ENCODE measurements at places on chromosomes 11 and 22.

DNA sequence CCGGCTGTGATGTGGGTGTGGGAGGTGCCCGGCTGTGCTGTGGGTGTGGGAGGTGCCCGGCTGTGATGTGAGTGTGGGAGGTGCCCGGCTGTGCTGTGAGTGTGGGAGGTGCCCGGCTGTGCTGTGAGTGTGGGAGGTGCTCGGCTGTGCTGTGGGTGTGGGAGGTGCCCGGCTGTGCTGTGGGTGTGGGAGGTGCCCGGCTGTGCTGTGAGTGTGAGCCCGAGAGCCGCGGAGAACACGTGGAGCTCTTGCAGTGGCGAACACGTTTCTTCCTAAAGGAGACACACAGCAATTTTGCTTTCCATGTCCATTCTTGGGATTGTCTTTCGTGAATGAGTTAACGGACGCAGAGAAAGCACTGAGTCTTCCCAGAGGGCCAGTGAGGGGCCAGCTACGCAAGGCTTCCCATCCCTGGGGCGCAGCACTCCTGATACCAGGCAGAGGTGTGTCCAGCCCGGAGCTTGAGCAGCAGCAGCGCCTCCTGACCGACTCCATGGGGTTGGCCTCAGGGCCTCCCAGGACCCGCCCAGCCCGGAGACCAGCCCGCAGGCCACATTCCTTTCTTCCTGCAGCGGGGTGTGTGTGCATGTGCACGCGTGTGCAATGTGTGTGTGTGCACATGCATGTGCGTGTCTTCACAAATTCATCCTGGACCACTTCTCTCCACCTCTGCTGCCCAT, 245.0 kb upstream of the B3GAT1 start:
- DNase-seq = no peak

- DNase-seq = peak; percentile 65
Observed at GRCh38 chr11:84289381-84289906, 1003.3 kb upstream of the CCDC90B start.

DNA sequence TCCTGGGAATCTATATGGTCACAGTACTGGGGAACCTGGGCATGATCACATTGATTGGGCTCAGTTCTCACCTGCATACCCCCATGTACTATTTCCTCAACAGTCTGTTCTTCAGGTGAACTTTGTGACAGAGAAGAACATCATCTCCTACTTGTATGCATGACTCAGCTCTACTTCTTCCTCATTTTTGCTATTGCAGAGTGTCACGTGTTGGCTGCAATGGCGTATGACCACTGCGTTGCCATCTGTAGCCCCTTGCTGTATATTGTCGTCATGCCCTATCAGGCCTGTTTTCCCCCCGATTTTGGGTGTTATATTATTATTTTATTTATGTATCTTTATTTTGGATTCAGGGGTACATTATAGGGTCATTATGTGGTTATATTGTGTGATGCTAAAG, 2.4 kb upstream of the OR8G1 start:
- DNase-seq = no peak

GRCh38 chr11:76410851-76411357, 29.8 kb downstream of the GVQW3 start:
- DNase-seq = peak; percentile 36

DNA sequence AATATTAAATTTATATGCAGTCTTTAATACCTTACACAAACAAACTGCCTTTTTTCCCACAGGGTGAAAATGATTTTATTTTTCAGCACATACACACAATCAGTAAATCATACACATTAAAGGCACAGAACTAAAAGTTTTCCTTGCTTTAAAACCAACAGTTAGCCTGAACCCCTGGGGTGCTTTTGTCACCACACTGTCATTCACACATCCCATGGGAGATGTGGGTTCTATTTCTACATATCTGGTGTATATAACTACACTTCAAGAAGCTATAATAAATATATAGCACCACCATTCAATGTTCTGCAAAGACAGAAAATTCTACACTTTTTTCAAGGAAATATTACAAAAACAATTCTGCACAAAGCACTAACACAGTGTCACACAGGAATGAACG, 197.0 kb downstream of the GUCY1A2 start:
- DNase-seq = no peak

- DNase-seq = no peak
Observed at GRCh38 chr11:76455331-76455730, 10.5 kb downstream of the EMSY start.

DNA sequence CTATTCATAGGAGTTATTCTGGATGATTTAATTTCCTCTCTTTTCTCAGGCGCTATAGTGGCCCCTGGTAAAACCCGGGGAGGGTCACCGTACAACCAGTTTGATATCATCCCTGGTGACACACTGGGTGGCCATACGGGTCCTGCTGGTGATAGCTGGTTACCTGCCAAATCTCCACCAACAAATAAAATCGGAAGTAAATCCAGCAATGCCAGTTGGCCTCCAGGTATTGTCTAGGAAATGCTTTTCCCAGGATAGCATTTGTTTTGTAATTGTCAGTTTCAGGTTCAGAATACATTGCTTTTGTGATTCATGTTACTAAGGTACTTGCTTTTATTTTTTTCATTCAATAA, 35.6 kb upstream of the ADSL start:
- no peak for DNase-seq

- DNase-seq = no peak
Observed at GRCh38 chr11:67631411-67631810, 1.7 kb upstream of the NUDT8 start.

GRCh38 chr11:17504330-17505107, 27.9 kb upstream of the ABCC8 start:
- peak; percentile 56 for DNase-seq

DNA sequence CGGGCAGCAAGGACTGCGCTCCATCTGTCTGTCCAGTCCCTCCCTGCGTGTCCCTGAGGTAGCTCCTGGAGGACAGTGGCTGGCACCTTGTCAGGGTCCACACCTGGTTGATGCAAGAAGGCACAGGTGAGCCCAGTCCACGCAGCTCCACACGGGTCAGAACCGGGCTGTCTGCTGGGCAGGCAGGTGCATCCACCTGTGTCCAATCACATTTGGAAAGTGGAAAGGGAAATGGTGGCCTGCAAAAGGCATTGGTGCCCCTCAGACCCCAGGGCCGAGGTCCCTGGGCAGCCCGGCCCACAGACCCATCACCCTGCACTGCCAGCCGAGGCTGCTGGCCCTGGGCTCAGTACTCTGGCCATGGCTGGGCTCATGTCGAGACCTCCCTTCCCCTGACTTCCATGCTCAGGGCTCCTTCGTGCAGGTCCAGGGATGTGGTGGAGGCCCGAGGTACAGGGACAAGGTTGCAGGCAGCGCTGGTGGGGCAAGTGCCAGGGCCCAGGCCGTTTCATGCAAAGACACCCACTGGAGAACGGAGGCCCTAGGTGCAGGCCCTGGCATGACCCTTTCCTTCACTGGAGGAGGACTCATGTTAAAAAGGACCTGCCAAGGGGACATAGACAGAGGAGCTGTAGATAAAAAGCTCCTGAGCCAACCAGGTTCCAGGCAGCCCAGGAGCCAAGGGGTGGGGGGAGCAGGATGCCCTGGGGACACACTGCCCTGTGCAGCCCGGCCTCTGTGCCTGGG, 38.9 kb upstream of the TH start:
- DNase-seq = no peak

DNA sequence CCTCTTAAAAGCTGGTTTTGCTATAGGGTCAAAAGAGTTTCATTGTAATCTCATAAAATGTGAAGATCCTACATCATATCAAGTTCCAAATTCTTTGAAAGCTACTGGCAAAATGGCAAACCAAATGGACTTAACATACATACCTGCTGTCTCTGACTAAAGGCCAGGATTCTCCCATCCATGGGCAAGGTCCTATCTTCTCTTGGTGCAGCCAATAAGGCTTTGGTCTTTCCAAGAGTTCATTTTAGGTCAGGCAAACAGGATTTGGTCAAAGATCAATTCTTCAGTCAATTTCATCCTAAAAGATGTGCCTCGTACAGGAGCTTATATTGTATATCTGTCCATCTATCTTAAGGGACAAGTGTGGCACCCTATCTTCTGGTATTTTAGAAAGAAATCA, 49.7 kb downstream of the CADM1 start:
- DNase-seq = no peak

DNA sequence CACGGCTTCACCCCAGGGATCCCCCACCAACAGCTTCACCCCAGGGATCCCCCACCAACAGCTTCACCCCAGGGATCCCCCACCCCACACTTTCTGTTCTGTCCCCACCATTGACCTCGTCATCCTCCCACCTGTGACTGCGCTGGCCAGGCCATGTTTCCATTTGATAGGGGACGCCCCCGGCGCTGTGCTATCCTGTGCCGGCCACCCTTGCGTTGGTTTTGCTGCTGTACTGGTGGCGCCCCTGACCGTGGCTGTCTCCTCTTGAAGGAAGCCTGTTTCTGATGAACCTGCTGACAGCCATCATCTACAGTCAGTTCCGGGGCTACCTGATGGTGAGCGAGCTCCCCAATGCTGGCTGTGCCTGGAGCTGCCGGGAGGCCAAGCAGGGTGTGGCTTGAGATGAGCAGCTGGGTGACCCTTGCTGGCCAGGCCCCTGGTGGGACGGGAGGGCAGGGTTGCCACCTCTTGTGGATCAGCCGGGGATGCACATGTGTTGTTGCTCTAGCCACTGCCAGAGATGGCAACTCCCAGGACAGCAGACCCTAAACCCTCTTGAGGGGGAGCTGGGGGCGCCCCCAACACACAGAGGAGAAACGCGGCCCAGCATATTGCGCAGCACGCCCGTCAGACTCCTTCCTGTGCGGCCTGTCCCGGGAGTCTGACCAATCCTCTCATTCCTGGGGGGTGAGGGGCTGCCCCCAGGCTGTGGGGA, 22.5 kb downstream of the TPCN2 start:
- DNase-seq = no peak

DNA sequence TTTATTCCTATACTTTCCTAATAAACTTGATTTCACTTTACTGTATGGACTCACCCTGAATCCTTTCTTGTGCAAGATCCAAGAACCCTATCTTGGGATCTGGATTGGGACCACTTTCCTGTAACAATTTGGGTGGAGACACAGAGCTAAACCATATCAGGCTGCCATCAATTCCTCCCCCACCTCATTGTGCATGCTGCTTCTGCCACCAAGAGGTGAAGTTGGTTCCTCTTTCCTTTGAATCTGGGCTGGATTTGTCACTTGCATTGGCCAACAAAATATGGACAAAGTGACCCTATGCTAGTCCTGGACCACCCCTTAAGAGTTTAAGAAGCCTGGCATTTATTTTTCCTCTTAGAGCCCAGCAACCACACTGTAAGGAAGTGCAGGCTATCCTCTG, 39.4 kb upstream of the CEP295 start:
- DNase-seq = peak; percentile 7

DNA sequence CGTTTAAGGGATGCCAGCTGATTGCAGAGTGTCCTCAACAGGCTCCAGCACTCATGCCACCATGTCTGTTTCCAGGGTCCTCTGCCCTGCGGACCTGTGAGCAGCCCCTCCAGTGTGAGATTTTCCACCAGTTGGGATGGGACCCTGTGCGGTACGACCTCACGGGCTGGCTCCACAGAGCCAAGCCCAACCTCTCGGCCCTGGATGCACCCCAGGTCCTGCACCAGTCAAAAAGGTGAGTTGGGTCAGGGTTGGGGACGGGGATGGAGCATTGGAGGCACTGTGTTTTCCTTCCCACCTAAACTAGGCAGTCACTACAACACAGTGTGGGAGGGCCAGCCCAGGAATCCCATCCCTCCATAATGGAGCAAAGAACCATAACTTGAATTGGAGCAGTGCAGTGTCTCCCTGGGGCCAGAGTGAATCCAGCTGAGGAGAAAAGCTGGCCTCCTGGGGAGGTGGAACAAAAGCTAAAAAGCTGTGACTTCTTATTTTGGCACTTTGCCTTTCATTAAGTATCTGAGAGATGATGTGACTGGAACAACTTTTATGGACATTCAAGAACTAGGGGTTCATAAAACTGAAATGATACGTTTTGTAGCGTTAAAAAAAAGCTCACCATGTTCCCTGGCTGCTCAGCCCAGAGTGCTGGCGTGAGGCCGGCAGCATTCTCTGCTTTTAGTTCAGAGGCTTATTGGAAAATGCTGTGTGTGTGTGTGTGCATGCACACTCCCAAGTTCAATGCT, 101.8 kb downstream of the MYO18B start:
- no peak for DNase-seq

DNA sequence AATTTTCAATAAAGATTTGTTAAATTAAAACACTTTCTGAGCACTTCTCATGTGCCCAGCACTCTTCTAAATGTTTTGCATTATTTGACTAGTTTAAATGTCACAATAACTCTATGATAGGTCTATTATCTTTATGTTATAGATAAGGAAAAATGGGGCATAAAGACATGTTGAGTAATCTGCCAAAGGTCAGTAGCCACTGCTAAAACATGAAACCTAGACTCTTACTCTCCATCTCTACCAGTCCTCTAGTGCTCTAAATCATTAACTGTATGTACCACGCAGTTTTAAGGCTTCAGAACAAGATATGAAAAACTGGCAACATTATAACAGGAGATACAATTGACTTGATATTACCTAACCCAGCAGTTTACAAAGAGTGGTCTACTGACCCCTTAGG, 6.9 kb downstream of the RAB6A start:
- DNase-seq = no peak

DNA sequence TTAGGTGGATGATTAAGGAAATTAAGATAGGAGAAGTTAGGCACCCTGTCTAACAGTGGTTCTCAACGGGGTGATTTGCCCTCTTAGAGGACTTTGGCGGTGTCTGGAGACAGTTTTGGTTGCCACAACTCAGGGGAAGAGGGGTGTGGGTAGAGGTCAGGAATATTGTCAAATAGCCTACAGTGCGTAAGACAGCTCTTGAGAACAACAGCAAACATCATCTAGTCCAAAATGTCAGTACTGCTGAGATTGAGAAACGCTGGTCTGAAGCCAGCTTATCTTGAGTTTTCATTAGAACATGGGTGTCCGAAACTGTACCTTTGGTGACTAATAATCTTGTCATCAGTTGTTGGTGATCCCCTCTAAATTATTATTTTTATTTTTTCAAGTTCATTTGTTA, 38.4 kb downstream of the CECR2 start:
- no peak for DNase-seq

DNA sequence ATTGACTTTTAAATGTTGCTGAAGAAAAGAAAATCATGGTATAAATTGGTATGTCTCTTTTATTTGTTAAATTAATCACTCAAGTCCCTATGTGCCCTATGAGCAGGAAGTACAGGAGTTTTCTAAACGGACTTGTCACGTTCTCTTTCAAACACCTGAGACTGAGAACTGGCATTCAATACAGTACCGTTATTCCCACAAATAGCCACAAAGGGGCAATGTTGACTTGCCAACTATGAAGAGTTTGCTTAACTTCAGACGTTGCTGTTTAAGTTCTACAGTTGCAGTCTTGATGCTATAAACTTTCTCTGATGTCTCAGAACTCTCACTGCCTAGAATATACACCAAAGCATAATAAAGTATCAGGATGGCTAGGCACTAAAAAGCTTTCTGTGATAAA, 7.6 kb downstream of the OR56A1 start:
- peak; percentile 50 for DNase-seq

GRCh38 chr11:17568944-17569343, 21.9 kb downstream of the OTOG start:
- DNase-seq = no peak

DNA sequence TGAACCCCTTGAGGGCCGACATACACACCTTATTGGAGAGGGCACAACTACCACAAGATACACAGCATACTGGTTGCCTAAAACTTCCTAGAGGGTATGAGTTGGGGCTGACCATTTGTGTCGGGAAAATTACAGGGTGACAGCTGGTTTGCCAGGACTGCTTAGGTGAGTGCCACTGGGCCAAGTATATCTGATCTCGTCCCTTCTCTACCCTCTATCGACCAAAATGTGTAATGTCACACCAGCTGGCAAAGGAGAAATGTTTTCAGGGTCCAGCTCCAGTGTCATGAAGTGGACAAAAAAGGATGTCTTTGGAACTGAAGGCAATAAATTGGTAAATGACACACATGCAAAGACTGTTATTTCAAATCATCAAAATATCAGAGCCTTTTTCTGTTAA, 126.1 kb downstream of the PGR start:
- DNase-seq = no peak
